ENCODE measurements at places on chromosomes 12 and 14.
A peak's percentile ranks its signal among the peaks of the same experiment; 100 is the strongest.

GRCh38 chr14:77301103-77301502, 19.6 kb downstream of the POMT2 start:
- peak; percentile 81 for DNase-seq

DNA sequence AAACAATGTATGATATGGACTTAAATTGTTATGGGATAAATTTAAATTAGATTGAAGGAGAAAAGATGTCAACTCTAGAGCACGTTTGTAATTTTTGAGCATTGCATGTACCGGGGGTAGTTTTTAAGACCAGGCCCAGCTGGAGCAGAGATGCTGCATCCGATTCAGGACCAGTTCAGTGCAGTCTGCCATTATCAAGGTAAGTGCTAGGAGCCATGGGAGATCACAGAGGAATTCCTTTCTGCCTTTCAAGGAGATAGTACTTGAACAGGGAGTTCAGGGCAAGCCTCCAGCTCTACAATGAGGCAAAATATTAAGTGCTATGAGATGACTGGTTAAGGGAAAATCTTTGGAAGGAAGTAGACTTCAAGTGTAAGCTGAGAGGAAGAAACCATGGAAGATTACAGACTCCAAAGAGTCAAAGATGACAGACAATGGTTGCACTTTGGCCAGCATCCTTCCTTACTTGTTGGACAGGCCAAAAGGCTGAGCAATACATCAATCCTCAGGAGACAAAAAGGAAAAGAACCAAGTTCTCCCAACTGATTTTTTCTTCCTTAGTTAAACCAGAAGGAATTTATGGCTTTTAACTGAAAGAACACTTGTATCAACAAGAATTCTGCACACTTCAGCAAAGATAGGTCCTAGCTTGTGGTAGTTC, 113.2 kb upstream of the HIF1A start:
- no peak for DNase-seq

DNA sequence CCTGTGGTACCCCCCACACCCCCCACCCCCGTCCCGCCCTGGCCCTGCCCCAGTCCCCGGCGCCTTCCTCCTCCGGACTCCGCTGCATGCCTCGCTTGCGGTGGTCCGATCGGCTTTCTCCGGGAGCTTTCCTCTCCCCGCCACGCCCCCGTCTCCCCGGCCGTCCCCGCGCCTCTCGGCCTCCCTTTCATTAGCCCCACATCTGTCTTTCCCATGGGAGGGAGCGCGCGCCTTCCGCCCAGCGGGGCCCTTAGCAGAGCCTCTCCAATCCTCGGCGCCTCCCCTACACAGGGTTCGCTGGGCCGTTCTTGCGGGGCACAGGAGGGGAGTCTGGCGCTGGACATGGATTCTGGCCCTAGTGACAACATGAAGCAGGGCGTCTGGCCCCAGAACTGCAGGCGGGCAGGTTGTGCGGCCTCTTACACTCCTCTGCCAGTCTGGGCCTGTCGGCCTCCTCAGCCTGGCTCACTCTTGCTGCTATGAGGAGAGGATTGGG, 1.5 kb upstream of the EFS start:
- no peak for DNase-seq

DNA sequence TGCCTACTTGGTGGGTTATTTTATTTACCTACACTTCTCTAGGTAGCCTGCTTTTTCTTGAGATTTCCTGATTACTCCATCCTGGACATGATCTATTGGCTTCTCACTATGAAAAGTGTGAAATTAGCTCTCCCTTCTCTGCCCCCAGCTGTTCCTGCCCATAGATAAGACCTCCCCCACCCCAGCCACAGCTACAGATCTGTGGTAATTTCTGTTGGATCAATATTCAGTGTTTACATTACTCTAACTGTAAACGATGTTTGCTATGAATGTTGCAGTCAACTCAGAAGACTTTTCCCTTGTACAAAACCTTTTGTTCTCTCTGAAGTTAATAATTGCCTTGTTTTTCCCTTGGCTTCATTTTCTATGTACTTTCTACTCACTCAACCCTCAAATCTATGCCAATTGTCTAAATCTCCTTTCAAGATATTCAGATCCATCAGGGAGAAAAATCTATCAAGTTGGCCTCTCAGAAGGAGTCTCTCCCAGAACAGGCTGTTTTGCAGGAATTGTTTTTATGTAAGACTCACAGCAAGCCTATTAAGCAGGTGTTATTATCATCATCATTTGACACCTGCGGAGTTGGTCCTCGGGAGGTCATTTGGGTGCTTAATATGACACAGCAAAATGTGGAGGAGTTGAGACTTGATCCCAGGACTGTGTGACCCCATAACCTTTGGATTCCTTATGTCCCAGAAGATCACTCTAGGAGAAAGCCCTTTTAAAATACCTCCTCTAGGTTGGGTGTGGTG, 227.4 kb downstream of the SUDS3 start:
- no peak for DNase-seq

- no peak for DNase-seq
Observed at GRCh38 chr12:132619386-132620112, 973 bp downstream of the P2RX2 start.

- DNase-seq, result peak; percentile 42
Observed at GRCh38 chr12:57461917-57462250, 2.3 kb downstream of the GLI1 start.

DNA sequence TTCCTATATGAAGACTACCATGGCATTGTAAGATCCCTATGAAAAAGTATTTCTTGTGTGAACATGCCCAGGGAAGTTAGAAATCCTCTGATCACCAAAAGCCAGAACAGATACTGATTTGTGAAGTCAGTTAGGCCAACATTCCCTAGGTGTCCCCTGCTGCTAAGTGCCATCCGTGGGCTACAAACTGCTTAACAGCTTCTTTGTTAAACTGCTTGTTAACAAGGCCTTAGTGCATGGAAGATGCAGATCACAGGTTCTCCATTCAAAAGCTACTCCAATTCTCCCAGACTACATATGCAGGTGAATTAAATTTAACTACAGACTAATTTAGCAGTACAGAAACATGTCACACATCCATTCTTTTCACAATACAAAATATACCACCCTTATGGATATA, 108.2 kb downstream of the PRICKLE1 start:
- DNase-seq, result no peak

Data from activated T-cell treated with anti-CD3 and anti-CD28 coated beads, Interleukin-2, amount 50 U/mL, for 48 hours (primary cell).